ENCODE measurements at places on chromosomes 11 and 22. TPM values are rescaled to one million over a fixed set of nuclear protein-coding genes. Genes with fewer than 3 reads are reported as not detected.

The TRIM49 gene
- total RNA-seq, result not detected

The GLB1L2 gene
- total RNA-seq, result 2.0 TPM

The PLEKHA7 gene
- 45.9 TPM for total RNA-seq

The HBD gene
- total RNA-seq, result not detected

The SERPIND1 gene
- total RNA-seq, result not detected

The TSSK2 gene
- total RNA-seq, result not detected

The KRTAP5-1 gene
- total RNA-seq, result not detected

The KDM4E gene
- total RNA-seq, result not detected

The APLNR gene
- 2.9 TPM for total RNA-seq

- no peak for DNase-seq
- H3K4me3 ChIP-seq, result no peak overlapping the region
- H3K27ac ChIP-seq, result no peak overlapping the region
Observed at GRCh38 chr22:23215294-23216241, 35.3 kb downstream of the BCR start.

GRCh38 chr11:25520459-25520858 lies 811.5 kb upstream of the ANO3 start:
- no peak overlapping the region for H3K27ac ChIP-seq
- no peaks in the 10 kb centered on the region for H3K36me3 ChIP-seq
- no peak overlapping the region for H3K4me3 ChIP-seq

DNA sequence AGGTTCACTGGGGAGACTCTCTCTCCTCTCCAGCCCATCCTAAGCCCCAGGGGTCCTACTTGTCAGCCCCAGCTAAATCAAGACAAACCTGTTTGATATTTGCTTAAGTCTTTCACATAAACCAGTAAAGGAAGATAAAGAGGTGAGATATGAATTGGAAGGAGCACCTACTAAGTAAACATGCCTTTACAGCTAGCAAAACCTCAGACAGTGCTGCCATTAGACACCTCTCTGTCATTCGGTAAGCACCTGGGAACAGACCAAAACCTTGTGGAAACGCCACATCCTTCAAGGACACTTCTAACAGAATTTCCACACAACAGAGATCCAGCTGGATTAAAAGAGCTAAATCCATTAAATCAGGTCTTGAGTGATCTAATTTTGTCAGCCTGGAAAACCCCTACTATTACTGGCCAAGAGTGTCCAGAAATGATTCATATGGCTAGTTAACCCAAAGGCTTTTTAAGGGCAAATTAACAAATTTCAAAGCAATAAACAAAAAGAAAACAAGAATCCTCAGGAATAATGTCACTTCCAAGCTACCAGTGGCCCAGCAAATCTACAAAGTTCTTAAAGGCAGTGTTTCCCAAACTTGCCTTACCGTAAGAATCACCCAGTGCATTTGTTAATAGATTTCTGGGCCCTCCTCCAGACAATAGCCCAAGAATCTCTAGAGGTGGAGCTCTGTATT lies 2.4 kb downstream of the VPS37C start:
- peaks cover 47% of the 10 kb centered on the region for H3K4me1 ChIP-seq
- no peak for DNase-seq
- no peak overlapping the region for H3K4me3 ChIP-seq
- H3K27me3 ChIP-seq, result no peaks in the 10 kb centered on the region
- H3K27ac ChIP-seq, result peak overlapping the region; percentile 98

DNA sequence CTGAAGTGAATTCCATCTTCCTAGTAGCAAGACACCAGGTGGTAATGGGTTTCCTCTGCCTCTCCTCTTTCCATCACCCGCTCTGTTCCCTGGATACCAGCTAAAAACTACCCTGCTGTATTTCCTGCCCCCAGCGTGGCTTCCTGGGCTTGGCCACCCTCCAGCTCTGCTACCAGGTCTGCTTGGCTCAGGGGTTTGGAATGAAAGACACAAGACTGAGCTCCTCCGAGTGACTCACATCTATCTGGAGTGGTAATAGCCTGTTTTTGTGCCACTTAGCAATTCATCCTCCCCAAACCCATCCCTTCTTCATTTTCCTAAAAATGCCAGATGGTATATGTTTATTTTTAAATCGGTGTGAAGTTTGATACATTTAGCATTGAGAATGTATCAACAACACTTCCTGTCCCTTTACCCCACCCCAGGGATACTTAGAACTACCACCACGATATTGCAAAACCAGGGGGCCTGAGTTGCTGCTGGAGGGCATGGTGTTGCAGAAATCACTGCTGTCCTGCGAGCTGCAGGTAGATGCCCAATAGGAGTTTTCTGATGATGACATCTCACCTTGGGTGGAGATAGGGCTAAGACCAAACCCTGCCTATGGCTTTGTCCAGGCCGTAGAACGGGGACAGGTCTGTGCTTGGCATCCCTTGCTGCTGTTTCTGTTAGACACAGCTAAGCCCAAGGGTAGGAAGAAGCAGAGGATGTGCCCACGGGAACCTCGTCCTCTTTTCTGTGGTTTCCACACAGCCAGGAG lies 7.5 kb upstream of the MICAL3 start:
- no peaks in the 10 kb centered on the region for H3K36me3 ChIP-seq
- no peak overlapping the region for H3K4me3 ChIP-seq
- peak overlapping the region; percentile 72 for H3K27ac ChIP-seq
- no peaks in the 10 kb centered on the region for H3K27me3 ChIP-seq

DNA sequence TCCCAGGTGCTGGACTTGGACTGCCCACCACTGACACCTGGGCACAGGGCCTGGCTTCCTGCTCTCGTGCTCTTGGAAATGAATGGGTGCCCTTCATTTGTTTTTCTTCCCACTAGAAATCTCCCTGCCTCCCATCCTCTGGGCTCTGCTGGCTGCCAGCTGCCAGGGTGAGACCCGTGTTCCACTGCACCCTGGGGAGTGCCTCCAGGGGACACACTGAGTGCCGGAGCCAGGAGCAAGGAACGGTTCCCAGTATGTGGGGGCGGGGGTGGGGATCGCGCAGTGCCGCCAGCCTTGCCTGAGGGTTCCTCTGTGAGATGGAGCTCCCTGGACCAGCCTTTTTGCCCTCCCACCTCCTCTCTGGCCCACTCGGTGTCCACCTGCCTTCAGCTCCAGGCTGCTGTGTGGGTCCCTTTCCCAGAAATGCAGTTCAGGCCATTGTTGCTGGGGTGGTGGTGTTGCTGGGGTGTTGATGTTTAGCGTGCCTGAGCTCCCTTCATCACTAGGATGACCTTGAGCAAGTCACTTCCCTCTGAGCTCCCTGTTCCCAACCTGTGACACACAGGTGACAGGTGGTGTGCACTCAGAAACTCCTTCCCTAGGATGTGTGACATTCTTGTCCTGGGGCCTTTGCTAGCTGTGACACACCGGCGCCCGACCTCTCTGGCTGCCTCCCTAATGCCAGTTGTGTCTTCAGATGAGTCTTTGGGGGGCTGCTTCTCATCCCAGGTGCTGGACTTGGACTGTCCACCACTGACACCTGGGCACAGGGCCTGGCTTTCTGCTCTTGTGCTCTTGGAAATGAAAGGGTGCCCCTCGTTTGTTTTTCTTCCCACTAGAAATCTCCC lies 72.1 kb downstream of the MED15 start:
- H3K4me3 ChIP-seq, result no peak overlapping the region
- no peaks in the 10 kb centered on the region for H3K27me3 ChIP-seq
- H3K27ac ChIP-seq, result no peak overlapping the region
- peaks cover 29% of the 10 kb centered on the region for H3K4me1 ChIP-seq

GRCh38 chr11:57303990-57304579 lies 20.7 kb downstream of the TNKS1BP1 start:
- H3K4me1 ChIP-seq, result peaks cover 62% of the 10 kb centered on the region
- H3K36me3 ChIP-seq, result peaks cover 48% of the 10 kb centered on the region
- DNase-seq, result no peak
- no peaks in the 10 kb centered on the region for H3K27me3 ChIP-seq

DNA sequence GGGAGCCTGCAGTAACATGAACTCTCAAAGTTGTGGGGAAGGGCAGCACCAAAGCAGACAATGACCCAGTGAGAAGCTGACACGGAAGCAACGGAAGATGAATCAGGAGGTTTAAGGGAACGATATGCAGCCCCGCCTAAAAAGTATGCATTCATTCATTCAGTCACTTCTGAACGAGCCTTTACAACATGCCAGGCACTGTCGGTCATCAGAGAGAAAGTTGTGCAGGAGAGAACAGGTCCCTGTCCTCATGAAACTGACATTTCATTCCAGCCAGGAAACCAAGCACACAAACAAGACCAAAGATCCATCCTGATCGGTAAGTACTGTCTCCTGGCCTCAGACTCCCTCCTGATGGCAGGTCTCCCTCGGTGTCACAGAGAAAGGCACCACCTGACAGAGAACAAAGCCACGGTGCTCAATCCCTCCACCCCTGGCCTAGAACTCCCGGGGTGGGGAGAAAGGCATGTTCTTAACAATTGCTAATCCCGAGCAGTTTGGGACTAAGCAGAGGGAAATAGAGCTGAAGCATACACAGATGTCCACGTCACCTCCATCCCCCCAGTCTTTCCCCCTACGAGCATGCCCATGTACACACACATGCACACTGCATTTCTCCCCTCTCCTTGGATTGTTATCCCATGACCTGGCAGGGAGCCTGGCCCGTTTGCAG lies 49.3 kb downstream of the LRFN4 start:
- H3K27ac ChIP-seq, result peak overlapping the region; percentile 49
- H3K4me1 ChIP-seq, result peaks cover 16% of the 10 kb centered on the region
- H3K4me3 ChIP-seq, result no peak overlapping the region
- no peaks in the 10 kb centered on the region for H3K27me3 ChIP-seq

- H3K4me3 ChIP-seq, result no peak overlapping the region
- no peak for DNase-seq
- H3K27me3 ChIP-seq, result no peaks in the 10 kb centered on the region
- H3K36me3 ChIP-seq, result no peaks in the 10 kb centered on the region
- H3K4me1 ChIP-seq, result no peaks in the 10 kb centered on the region
- H3K27ac ChIP-seq, result no peak overlapping the region
Observed at GRCh38 chr11:2570211-2570811, 125.5 kb downstream of the KCNQ1 start.

GRCh38 chr22:23969071-23969470 lies 2.4 kb downstream of the DDTL start:
- no peaks in the 10 kb centered on the region for H3K27me3 ChIP-seq
- no peak overlapping the region for H3K27ac ChIP-seq
- H3K36me3 ChIP-seq, result no peaks in the 10 kb centered on the region

GRCh38 chr11:94725097-94725496 lies 43.1 kb upstream of the AMOTL1 start:
- H3K4me1 ChIP-seq, result no peaks in the 10 kb centered on the region
- H3K27ac ChIP-seq, result no peak overlapping the region
- no peak for DNase-seq
- H3K27me3 ChIP-seq, result no peaks in the 10 kb centered on the region
- H3K36me3 ChIP-seq, result no peaks in the 10 kb centered on the region
- H3K4me3 ChIP-seq, result no peak overlapping the region

- no peaks in the 10 kb centered on the region for H3K4me1 ChIP-seq
- no peak overlapping the region for H3K27ac ChIP-seq
- H3K36me3 ChIP-seq, result no peaks in the 10 kb centered on the region
- no peak for DNase-seq
- no peaks in the 10 kb centered on the region for H3K27me3 ChIP-seq
- H3K4me3 ChIP-seq, result no peak overlapping the region
Observed at GRCh38 chr11:44397586-44398178, 87.7 kb upstream of the ALX4 start.

GRCh38 chr22:32776397-32776796 lies 25.1 kb upstream of the TIMP3 start:
- no peak overlapping the region for H3K27ac ChIP-seq
- no peak for DNase-seq
- H3K4me1 ChIP-seq, result peaks cover 8% of the 10 kb centered on the region

GRCh38 chr11:47552566-47553405 lies at the start of gene CELF1:
TSS of gene CELF1 (minus strand) at chr11:47553132. CDS start at chr11:47499523, 53,609 bp downstream.
- H3K4me1 ChIP-seq, result peaks cover 49% of the 10 kb centered on the region
- DNase-seq, result no peak
- peak within 1 kb of the TSS; percentile 92 for H3K27ac ChIP-seq
- H3K4me3 ChIP-seq, result peak within 1 kb of the TSS; percentile 81
- no peaks in the 10 kb centered on the region for H3K27me3 ChIP-seq
- no peaks in the 10 kb centered on the region for H3K36me3 ChIP-seq

GRCh38 chr11:34235591-34236071 lies 122.2 kb downstream of the ABTB2 start:
- H3K4me1 ChIP-seq, result peaks cover 9% of the 10 kb centered on the region
- H3K4me3 ChIP-seq, result no peak overlapping the region
- H3K27ac ChIP-seq, result no peak overlapping the region
- no peak for DNase-seq
- H3K27me3 ChIP-seq, result no peaks in the 10 kb centered on the region

DNA sequence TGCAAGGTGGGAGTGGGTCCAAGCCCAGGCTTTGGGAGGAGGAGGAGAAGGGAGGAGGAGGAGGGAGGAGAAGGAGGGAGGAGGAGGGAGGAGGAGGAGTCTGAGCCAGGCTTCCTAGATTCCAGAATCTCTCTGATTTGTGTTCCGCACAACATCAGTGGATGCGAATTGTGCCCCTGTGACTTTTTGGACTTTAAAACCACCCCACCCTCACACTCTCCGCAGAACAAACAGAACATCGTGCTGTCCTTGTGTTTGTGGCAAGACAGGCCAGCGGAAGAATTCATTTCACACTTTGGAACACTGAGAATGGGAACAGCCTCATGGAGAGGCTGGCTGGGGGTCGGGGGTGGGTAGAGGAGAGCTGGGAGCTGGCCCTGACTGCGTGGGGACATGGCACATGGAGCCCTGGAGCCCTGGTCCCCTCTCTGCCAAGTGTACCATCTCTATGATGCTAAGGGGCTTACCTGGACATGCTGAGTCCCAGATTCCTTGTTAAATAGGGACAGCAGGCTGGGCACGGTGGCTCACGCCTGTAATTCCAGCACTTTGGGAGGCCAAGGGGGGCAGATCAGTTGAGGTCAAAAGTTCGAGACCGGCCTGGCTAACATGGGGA lies 16.4 kb upstream of the SHANK2 start:
- no peak overlapping the region for H3K27ac ChIP-seq
- no peaks in the 10 kb centered on the region for H3K36me3 ChIP-seq
- no peak overlapping the region for H3K4me3 ChIP-seq
- DNase-seq, result peak; percentile 67

DNA sequence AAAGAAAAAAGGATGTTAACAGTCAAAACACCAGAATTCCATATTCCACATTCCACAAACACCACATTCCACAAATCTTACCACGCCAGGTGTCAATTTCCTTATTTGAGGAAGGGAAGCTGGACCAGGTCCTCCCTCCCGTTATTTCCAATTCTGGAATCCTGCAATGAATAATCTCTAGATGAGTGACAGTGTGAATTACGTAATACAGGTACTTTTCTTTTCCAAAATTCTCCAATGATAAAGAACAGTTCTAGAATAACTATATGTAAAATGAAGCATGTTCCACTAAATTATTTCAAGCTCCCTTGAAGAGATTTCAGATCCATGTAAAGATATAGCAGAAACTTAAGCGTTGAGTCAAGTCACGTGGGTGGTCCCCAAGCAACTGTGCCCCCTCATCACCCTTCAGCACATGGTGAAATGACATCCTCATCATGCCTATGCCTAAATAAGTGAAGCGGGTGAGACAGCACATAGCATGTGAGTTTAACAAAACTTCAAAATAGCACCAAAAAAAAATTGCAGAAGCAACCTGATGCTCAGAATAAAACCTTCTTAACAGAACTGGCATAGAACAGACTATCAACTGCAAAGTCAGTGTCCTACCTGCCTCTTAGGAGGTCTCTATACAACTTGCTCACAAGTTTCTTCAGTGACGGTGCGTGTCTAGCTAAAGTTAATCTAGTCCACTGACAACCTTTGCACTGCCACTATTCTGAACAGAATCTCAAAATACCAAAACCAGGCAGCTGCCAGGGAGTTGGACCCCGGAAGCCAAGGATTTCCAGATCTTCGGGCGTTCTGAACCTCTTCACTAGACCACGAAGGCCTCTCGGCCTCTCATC lies 876 bp downstream of the NFRKB start:
- H3K4me1 ChIP-seq, result peaks cover 12% of the 10 kb centered on the region
- no peaks in the 10 kb centered on the region for H3K36me3 ChIP-seq
- no peak for DNase-seq
- no peaks in the 10 kb centered on the region for H3K27me3 ChIP-seq
- H3K4me3 ChIP-seq, result peak overlapping the region; percentile 88
